A549 treated with ZK216348 at 1 μM for 4 hours (cell line): ENCODE measurements at places on chromosomes 5 and 9. TPM values are rescaled to one million over a fixed set of nuclear protein-coding genes. Genes with fewer than 3 reads are reported as not detected.

The SHC3 gene
- total RNA-seq = 0.36 to 0.58 TPM (median 0.47 TPM) in 5 replicates

The PCA3 gene
- not detected in 5 replicates for total RNA-seq

The GLRA1 gene
- total RNA-seq = not detected in 5 replicates

The PCDHGB2 gene
- total RNA-seq = 0.11 to 0.17 TPM (median 0.15 TPM) in 3 of 5 replicates, not detected in the others

The NADK2 gene
- total RNA-seq = 8.3 to 16.2 TPM (median 12.2 TPM) in 5 replicates

The TMEFF1 gene
- total RNA-seq = 0.37 to 1.2 TPM (median 1.1 TPM) in 5 replicates

The SLC6A19 gene
- 0.06 to 0.12 TPM (median 0.07 TPM) in 4 of 5 replicates, not detected in the other for total RNA-seq

The MRRF gene
- total RNA-seq = 65.6 to 83.3 TPM (median 69.2 TPM) in 5 replicates

The CD72 gene
- 0.11 to 0.41 TPM (median 0.18 TPM) in 4 of 5 replicates, not detected in the other for total RNA-seq

The SLU7 gene
- 42.2 to 94.6 TPM (median 52.0 TPM) in 5 replicates for total RNA-seq

The TAF1L gene
- 0.02 TPM in 1 of 5 replicates, not detected in the others for total RNA-seq

The FOXB2 gene
- total RNA-seq = not detected in 5 replicates

The SLC35D2 gene
- 18.6 to 22.4 TPM (median 19.9 TPM) in 5 replicates for total RNA-seq

The SPATA31A3 gene
- total RNA-seq = not detected in 5 replicates

The CYSRT1 gene
- 2.8 to 5.4 TPM (median 4.2 TPM) in 5 replicates for total RNA-seq

The WNT8A gene
- total RNA-seq = not detected in 5 replicates

The AJM1 gene
- 2.1 to 5.6 TPM (median 5.3 TPM) in 5 replicates for total RNA-seq

The PRRC1 gene
- 36.1 to 56.1 TPM (median 47.3 TPM) in 5 replicates for total RNA-seq

The LCN1 gene
- total RNA-seq = 0.53 TPM in 1 of 5 replicates, not detected in the others

The RPS14 gene
- total RNA-seq = 2,266 to 2,948 TPM (median 2,887 TPM) in 5 replicates

The AOPEP gene
- total RNA-seq = 160 to 217 TPM (median 210 TPM) in 5 replicates

The SWI5 gene
- total RNA-seq = 36.9 to 46.8 TPM (median 42.1 TPM) in 5 replicates

The KIAA1958 gene
- total RNA-seq = 1.2 to 3.1 TPM (median 2.1 TPM) in 5 replicates

The MARCHF3 gene
- total RNA-seq = 0.71 to 1.7 TPM (median 1.3 TPM) in 5 replicates

The FEM1C gene
- 3.3 to 7.6 TPM (median 7.1 TPM) in 5 replicates for total RNA-seq

The OGN gene
- total RNA-seq = not detected in 5 replicates

The ORM2 gene
- not detected in 5 replicates for total RNA-seq

The PAEP gene
- 0.20 to 0.41 TPM in 2 of 5 replicates, not detected in the others for total RNA-seq

The PPP2R2B gene
- total RNA-seq = 0.09 to 0.19 TPM (median 0.09 TPM) in 3 of 5 replicates, not detected in the others

The CARD9 gene
- 0.85 to 2.3 TPM (median 1.0 TPM) in 5 replicates for total RNA-seq

The RANBP17 gene
- total RNA-seq = 2.1 to 3.0 TPM (median 2.6 TPM) in 5 replicates

The TNFSF15 gene
- total RNA-seq = 0.05 to 0.25 TPM (median 0.16 TPM) in 5 replicates

The SMARCA2 gene
- 24.7 to 41.6 TPM (median 27.5 TPM) in 5 replicates for total RNA-seq

The CARTPT gene
- not detected in 5 replicates for total RNA-seq

The MTAP gene
- total RNA-seq = 2.7 to 33.3 TPM (median 5.1 TPM) in 5 replicates

The PLAC8L1 gene
- 0.34 to 0.75 TPM (median 0.70 TPM) in 3 of 5 replicates, not detected in the others for total RNA-seq

The AGXT2 gene
- not detected in 5 replicates for total RNA-seq

The ERCC8 gene
- total RNA-seq = 11.9 to 15.7 TPM (median 13.0 TPM) in 5 replicates

The LEAP2 gene
- total RNA-seq = 0.58 to 1.4 TPM (median 1.0 TPM) in 5 replicates

The SPINK5 gene
- not detected in 5 replicates for total RNA-seq

The NDUFAF2 gene
- 74.6 to 99.9 TPM (median 77.6 TPM) in 5 replicates for total RNA-seq

The UGCG gene
- total RNA-seq = 13.6 to 24.7 TPM (median 23.5 TPM) in 5 replicates

The CDH18 gene
- not detected in 5 replicates for total RNA-seq

The PCDHGB4 gene
- 0.74 to 1.1 TPM (median 0.90 TPM) in 5 replicates for total RNA-seq

The CSF2 gene
- total RNA-seq = 0.20 to 0.56 TPM (median 0.36 TPM) in 3 of 5 replicates, not detected in the others

The MVB12B gene
- total RNA-seq = 5.0 to 8.1 TPM (median 7.3 TPM) in 5 replicates

The RIC1 gene
- 10.3 to 13.8 TPM (median 12.2 TPM) in 5 replicates for total RNA-seq

The MAN2A1 gene
- 7.4 to 17.3 TPM (median 15.4 TPM) in 5 replicates for total RNA-seq

The FRMPD1 gene
- total RNA-seq = 0.02 to 0.06 TPM (median 0.04 TPM) in 4 of 5 replicates, not detected in the other

The LHX6 gene
- total RNA-seq = 0.57 to 1.3 TPM (median 1.2 TPM) in 5 replicates

The MINAR2 gene
- not detected in 5 replicates for total RNA-seq

The RGMB gene
- 4.8 to 8.1 TPM (median 7.4 TPM) in 5 replicates for total RNA-seq

The PCDHB9 gene
- not detected in 5 replicates for total RNA-seq

The MFAP3 gene
- total RNA-seq = 19.5 to 33.1 TPM (median 26.3 TPM) in 5 replicates

The STING1 gene
- total RNA-seq = 0.53 to 1.3 TPM (median 0.89 TPM) in 5 replicates

The CCDC152 gene
- not detected in 5 replicates for total RNA-seq
